ENCODE measurements at places on chromosomes 1 and 21.

GRCh38 chr1:186708694-186709097, 28.5 kb upstream of the PTGS2 start:
- DNase-seq = no peak

DNA sequence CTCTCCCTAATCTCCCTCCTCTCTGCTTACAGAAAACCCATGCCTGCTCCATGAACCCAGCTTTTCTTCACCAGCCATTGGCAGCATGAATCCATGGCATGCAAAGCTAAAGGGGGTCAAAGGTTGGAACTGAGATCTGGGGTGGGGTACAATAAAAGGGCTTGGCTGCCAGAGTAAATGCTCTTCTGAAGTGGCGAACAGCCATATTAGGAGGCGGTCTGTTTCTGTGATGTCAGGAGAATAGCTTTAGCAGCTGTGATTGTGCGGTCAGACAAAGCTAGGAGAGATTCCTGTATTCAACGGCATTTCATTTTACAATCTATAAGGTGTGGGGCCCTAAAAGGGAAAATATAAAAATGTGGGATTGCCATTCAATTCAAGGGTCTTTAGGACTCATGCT, 71.7 kb upstream of the TMPRSS2 start:
- DNase-seq = no peak

DNA sequence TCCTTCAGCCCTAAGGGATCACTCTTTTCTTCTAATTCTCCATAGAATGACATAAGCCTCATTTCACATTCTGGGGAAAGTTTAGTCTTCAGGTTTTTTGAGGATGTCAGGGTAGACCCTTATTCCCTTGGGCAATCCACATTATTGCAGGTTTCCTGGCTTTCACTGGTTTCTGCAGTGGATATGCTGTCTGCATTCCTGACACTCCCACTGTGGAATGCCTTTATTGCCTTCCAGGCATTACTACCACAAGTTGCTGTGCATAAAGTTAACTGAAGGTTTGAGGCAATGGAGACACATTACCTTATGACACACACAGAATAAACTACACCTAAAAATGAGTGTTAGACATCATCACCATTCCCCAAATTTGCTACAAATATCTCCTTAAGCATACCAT, 12.7 kb downstream of the FASLG start:
- no peak for DNase-seq

- no peak for DNase-seq
Observed at GRCh38 chr1:60113596-60113995, 40.0 kb upstream of the C1orf87 start.

DNA sequence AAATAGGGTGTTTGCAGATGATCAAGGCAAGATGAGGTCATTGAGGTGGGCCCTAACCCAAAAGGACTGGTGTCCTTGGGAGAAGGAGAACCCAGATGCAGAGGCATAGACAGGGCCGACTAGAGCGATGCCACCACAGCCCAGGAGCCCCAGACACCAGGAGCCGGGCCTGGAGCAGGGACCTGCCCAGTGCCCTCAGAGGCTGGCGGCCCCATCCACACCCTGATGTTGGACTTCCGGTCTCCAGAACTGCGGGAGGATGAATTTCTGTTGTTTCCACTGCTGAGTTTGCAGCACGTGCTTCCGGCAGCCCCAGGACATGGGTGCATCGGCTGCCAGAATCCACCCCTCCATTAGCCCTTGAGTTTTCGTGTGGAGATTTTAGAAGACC, 7.2 kb upstream of the ACTRT2 start:
- DNase-seq = no peak

DNA sequence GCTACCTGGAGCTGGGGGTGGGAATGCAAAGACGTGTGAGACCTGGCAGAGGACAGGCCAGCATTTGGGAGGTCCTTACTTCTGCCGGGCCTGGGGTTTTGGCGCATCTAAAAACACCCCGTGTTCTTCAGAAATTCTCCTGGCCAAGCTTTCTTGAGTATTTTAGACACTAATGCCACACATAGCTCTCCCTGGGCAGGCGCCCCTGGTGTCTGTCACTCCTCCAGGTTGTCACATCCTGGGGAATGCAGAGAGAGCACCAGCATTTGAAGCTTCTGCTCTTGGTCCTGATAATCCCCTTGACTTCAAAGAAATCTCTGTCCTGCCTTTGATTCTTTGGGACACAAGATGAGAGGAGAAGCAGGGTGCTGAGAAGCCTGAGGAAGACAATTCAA, 6.0 kb downstream of the CAPN9 start:
- no peak for DNase-seq

- DNase-seq = no peak
Observed at GRCh38 chr1:99503276-99503747, 142.6 kb upstream of the PALMD start.

- no peak for DNase-seq
Observed at GRCh38 chr1:55288245-55288644, 73.1 kb upstream of the USP24 start.

DNA sequence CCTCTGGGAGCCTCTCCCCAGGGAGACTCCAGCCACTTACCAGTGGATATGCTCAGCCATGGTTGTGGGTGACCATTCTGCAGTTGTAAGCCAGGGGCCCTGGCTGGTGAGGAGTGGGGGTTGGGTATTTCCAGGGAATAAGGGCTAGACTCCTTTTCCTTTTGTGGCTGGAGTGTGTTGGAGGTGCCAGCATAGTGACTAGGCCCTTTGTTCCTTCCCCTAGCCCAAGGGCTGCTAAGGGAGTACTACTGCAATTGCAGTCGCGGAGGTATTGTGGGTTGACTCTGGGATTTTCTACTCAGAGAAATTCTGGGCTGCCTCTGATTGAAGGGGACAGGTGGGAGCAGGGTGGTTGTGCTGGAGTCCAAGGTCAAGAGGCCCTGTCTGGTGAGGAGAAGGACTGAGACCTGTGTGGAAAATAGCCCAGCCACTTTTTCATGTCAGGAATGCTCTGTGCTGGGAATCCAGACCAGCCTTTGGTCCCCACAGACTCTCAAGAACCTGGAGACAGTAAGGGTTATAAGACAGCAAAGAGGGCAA, 43.1 kb downstream of the MROH9 start:
- DNase-seq = no peak

DNA sequence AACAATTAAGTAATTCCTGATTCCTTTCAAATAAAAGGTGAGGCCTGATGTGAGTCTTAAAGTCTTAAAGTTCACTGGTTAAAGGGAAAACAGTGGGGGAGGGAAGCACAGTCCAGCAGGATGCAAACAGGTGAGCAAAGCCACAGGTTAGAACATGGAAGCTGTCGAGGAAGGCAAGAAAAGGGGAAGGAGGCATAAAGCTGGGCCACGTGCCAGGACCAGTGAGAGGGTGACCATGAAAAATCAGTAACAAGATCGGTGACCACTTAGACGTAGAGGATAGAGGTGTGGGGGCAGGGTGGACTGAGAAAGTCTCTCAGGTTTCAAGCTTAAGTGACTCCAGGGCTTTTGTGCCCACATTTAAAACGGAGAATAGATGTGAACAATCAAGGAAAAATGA, 231.3 kb downstream of the SETD4 start:
- no peak for DNase-seq

- peak; percentile 24 for DNase-seq
Observed at GRCh38 chr1:110148961-110149360, 1.3 kb upstream of the SLC6A17 start.
